ENCODE measurements at places on chromosomes 3 and 15. TPM values are rescaled to one million over a fixed set of nuclear protein-coding genes. Genes with fewer than 3 reads are reported as not detected.

CEP152 gene
- 10.1 TPM for total RNA-seq

GPR27 gene
- not detected for total RNA-seq

KBTBD13 gene
- under 0.01 TPM for total RNA-seq

LEO1 gene
- 23.8 TPM for total RNA-seq

SCAMP5 gene
- total RNA-seq: 2.2 TPM

DUOXA2 gene
- not detected for total RNA-seq

B3GALNT1 gene
- 16.9 TPM for total RNA-seq

ARMC8 gene
- total RNA-seq: 51.5 TPM

CTXN2 gene
- total RNA-seq: not detected

GPR62 gene
- total RNA-seq: under 0.01 TPM

CX3CR1 gene
- total RNA-seq: not detected

TMEM207 gene
- not detected for total RNA-seq

ENTPD3 gene
- total RNA-seq: not detected

SCN5A gene
- 0.29 TPM for total RNA-seq

All from smooth muscle cell of trachea (primary cell).